ACHN (cell line): ENCODE measurements at places on chromosomes 6 and 20.

GRCh38 chr20:39903806-39904465, 785.1 kb downstream of the MAFB start:
- DNase-seq: no peak

GRCh38 chr6:141445928-141446628, 686.6 kb upstream of the GJE1 start:
- no peak for DNase-seq

DNA sequence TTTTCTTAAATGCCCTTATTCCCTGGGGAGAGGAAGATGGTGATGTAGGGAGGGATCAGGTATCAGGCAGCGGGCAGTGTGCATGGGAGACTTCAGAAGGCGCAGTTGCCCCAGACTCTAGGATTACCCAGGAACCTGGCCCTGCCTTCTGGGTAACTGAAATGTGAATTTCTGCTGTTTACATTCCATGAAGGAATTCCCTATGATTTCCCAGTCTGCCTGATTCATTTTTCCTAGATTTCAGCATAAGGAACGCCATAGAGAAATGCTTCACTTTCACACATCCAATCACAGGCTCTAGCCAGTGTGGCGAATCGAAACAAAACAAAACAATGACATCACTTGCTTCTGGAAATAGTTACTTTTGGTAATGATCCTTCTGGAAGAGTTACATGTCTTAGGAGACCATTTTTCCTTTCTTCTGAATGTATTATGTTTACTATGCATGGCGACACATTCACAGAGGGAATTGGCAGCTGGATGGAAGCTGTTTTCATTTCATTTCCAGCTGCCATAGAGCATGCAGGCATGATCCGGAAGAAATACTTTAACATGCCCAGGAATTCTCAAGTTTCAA, 33.3 kb downstream of the LRP11 start:
- DNase-seq: no peak

GRCh38 chr6:3306848-3307247, 48.1 kb downstream of the PSMG4 start:
- DNase-seq: no peak

DNA sequence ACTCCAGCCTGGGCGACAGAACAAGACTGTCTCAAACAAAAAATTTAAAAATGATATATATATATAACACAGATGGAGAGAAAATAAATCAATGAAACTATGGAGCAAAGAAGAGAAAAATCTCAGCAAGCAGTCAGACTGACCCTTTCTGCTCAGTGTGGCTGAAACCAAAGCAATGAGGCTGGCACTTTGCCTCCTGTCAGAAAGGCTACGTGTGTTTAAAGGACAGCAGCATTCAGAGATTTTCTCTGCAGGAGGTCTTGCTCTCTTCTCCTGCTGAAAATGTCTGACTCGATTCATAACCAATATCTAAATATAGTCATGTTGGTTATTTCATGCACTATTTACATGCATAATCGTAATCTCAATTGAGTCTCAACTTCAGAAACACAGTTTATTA, 527.0 kb upstream of the JARID2 start:
- DNase-seq: no peak

DNA sequence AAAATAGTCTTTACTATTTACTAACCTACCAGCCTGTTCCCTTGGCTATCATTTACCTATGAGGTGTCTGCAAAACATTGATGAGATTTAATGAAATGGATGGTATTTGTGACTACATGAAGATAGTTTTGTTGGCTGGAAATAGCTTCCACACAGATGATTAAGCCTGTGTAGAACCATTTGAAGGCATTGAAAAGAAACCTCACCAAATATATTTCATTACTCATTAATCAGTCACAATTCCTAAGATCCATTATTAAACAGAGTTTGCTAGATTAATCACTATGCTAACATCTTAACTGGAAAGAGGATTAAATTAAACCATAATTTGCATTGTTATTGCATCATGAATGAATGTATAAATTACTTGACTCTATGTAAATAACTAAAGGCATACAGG, 560.3 kb downstream of the BMP2 start:
- DNase-seq: no peak

DNA sequence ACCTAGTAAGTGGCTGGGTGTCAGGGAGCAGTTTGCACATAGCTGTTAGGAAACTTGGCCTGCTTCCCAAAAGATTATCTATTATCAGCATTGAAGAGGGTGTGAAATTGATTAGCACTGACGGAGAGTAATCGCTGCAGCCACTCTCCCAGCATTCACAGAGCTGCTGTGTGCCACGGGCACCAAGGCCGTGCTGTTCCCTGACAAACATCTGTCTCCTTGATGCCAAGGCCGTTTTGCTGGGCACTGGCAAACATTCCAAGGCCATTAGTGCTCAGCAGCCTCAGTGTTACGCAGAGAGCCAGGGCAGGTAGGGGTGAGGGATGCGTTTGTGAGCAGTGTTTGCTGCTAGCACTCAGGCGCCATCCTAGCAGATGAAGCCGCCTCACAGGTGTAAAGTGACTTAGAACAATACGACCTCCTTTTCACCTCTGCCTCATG, 57.7 kb upstream of the VSTM2L start:
- DNase-seq: no peak

- DNase-seq: no peak
Measured at GRCh38 chr6:22106451-22106850, 190.4 kb downstream of the PRL start.

- no peak for DNase-seq
Measured at GRCh38 chr20:57130160-57130772, 136.2 kb downstream of the BMP7 start.

- DNase-seq: no peak
Measured at GRCh38 chr20:57921676-57922075, 211.9 kb upstream of the PMEPA1 start.

GRCh38 chr6:15232836-15233510, 12.9 kb upstream of the JARID2 start:
- DNase-seq: no peak

GRCh38 chr6:41546866-41547798, 951 bp downstream of the FOXP4 start:
- DNase-seq: peak; percentile 36

- no peak for DNase-seq
Measured at GRCh38 chr6:131161987-131162386, 26.7 kb downstream of the AKAP7 start.

DNA sequence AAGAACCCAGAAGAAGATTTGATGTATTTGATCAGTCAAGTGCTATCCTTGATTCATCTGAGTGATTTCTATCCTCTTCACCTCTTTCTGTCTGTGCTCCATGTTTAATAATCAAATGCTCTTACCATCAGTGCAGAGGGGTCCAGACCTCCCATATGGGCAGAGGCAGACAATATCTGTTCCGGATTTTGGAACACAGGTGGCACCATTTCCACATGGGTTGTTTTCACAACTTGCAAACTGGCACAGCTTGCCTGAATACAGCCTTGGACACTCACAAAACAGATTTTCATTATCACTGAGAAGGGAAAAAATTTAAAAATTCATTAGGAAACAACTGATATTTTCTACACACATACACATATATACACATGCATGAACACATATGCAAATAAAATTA, 228.5 kb downstream of the PHF3 start:
- no peak for DNase-seq

DNA sequence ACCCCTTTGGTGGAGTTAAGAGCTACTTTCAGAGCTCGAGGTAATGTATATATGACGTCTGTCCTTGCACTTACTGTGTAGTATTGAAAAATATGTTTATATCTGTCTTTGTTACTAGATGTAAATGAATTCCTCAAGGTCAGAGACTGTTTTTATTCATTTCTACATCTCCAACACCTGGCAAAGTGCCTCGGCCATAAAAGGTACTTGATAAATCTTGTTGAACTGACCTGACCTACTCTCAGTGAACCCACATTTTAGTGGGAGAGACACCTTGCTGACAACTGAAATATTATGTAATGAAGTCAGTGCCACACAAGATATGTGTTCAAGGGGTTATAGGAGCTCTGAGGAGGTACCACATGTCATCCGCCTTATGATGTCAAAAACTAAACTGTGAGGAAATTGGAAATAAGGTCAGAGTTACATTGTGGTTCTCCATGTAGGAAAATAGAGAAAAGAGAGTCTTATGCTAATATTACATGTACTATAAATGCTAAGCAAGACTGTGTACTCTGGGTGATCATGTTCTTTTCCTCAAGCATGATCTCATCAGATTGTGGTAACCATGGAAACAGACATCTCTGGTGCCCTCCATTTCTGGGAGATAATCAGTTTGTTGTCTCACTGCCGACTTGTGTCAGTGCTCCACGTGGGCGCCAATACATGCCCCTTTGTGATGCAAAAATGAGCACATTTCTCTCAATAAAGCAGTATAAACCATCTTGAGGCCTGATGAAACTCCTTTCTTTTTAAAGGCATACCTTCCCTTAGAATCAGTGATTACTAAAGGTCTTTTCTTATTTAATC, 5.7 kb upstream of the TMEM30A start:
- no peak for DNase-seq

DNA sequence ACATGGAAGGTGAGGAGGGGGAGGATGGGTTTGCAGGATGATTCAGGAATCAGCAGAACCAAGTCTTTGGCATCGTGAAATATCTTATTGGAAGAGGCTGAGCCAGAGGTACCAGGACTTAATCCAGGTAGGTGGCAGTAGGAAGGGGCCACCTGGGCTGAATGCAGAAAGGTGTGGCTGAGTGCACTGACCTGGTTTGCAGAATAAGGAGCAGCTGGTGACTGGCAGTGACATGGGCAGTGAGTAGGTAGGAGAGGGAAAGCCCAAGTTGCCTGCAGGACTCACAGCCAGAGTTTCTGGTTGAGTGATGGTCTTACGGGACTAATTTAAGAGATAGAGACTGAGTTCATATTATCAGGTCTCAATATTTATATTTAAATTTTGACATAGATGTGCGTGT, 1.1 kb upstream of the PBOV1 start:
- DNase-seq: no peak

DNA sequence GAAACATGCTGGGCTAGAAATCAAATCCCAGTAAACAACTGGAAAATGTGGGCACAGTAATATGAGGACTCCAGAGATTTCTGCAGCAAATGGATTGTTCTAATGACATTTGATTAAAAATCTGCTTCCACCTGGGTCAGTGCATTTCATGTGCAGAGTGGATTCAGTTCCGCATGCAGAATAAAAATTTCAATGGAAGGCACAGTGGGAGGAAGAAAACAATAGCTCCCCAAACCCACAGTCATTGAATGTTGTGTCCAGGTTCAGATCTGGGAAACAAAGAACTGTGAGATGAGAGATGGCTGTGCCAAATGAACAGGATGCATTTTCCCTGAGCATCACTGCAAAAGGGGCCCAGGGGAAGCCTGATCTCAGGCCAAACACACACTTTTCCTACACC, 403.1 kb downstream of the BTBD9 start:
- no peak for DNase-seq

DNA sequence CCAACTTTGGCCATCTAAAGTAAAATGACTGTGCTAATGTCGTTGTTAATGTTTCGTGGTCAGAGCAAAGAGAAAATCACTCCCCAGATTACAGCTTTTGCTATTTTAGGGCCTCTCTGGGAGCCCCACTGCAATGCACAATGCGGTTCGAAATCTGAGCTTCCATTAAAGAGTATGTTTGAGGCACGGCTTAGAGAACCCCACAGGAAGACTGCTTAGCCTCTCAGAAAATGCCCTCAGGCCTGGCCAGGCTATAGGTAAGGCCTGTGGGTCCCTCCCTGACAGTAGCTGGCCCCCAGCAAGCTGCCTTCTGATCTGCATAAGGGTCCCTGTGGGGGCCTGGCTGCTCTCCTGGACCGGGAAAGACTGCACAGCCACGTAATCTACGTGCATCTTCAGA, 274.6 kb downstream of the PTPRT start:
- DNase-seq: no peak

DNA sequence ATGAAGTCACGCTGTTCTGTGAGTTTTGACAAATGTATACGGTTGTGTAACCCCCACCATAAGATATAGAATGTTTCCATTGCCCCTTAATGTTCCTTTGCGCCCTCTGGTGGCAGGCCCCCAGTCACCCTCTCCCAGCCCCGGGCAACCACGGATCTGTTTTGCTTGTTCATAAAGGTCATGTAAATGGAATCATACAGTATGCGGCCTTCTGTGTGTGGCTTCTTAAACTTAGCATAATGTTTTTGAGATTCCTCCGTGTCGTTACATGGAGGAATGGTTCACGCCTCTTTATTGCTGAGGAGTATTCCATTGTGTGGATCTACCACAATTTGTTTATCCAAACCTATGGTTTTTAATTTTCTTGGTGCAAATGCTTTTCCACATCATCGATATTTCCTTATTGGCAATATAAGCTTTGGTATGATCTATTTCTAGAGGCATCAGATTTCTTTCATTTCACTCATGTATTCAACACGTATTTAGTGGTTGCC, 28.4 kb downstream of the LYRM2 start:
- peak; percentile 12 for DNase-seq

- no peak for DNase-seq
Measured at GRCh38 chr6:143062551-143062950, 1.9 kb downstream of the AIG1 start.

- DNase-seq: peak; percentile 60
Measured at GRCh38 chr6:106334646-106335448, 9.3 kb upstream of the ATG5 start.

DNA sequence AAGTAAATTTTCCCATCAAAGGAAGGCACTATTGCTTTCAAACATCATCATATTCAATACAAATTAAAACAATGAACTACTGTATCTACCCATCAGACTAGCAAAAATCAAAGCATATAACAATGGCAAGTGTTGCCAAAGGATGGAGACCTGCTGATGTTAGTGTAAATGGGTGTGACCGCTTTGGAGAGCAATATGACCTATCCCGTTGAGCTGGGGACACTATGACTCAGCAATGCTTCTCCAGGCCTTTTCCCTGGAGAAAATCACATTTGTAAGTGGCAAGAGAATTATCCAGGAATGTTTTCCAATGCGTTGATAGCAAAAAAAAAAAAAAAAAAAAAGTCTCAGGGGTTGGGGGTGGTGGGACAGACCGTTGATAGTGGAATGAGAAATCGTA, 46.1 kb downstream of the PHACTR3 start:
- DNase-seq: no peak

- DNase-seq: peak; percentile 78
Measured at GRCh38 chr6:149925974-149926777, 3.3 kb upstream of the RAET1G start.

- DNase-seq: no peak
Measured at GRCh38 chr6:28743271-28743789, 180.5 kb downstream of the TRIM27 start.

DNA sequence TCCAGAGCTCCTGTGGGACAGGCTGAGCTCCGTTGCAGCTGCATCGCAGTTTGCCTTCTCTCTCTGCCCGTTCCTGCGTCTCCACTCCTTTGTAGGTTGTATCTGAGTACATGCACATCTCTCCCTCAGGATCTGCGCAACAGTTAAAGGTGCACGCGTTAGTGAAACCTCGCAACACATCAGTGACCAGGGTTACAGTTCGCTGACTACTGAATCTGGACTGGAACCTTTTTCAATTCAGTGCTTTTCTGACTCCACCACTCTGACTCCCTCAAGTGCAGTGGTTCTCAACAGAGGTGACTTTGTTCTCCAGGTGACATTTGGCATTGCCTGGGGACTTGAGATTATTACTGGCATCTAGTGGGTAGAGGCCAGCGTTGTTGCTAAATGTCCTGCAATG, 44.0 kb downstream of the UST start:
- DNase-seq: peak; percentile 50
